Stomach (tissue), 19 donors: ENCODE measurements at places on chromosomes 12 and 14. TPM values are rescaled to one million over a fixed set of nuclear protein-coding genes. Genes with fewer than 3 reads are reported as not detected.
A peak's percentile ranks its signal among the peaks of the same experiment; 100 is the strongest.

DNA sequence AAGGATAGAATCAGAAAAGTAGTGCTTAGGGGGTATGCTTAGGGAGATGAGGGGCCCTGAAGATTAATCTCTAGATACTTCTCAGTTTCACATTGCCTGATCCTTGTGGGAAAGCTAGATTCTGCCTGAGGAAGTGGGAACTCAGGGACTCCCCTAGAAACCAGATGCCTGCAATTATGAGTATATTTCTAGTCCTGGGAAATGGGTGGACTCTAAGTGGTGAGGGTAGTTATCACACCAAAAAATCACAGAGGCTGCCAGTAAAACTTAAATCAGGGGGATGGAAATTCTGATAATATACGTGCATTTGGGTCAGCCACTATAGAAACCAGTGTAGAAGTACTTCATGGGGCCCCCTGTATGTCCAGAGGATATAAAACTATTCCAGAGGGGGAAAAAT is 18.3 kb downstream of the HOXC4 start:
- H3K4me1 ChIP-seq = no peaks in the 10 kb centered on the region
- H3K27me3 ChIP-seq = no peaks in the 10 kb centered on the region
- H3K36me3 ChIP-seq = no peaks in the 10 kb centered on the region

DNA sequence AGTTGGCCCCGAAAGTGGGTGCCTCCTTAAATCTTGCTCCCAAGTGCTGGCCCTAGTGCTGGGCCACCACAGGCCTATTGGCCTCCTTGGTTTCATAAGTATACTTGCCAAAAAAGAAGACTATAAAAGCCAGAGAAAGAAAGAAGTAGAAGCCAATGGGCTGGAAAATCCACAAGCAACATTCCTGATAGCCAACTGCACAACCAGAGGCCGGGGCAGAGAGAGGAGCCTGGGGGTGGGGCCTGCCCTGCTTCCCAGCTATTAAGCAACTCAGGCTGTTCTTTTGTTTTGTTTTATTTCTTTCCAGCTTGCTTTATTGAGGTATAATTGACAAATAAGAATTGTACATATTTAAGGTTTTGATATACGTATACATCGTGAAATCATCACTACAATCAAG is 177.2 kb upstream of the NTF3 start:
- no peak overlapping the region for H3K4me3 ChIP-seq
- no peak overlapping the region for H3K27ac ChIP-seq
- no peak for DNase-seq
- no peaks in the 10 kb centered on the region for H3K4me1 ChIP-seq

- H3K36me3 ChIP-seq = no peaks in the 10 kb centered on the region
- no peak overlapping the region for H3K27ac ChIP-seq
- DNase-seq = no peak
Measured at GRCh38 chr12:115433014-115433634, 749.1 kb upstream of the TBX3 start.

The STRAP gene
- total RNA-seq = 31.6 TPM

GRCh38 chr12:123934016-123934620 is 38.5 kb downstream of the CCDC92 start:
- no peak overlapping the region for H3K4me3 ChIP-seq
- H3K27ac ChIP-seq = no peak overlapping the region
- peaks cover 5% of the 10 kb centered on the region for H3K4me1 ChIP-seq
- no peaks in the 10 kb centered on the region for H3K27me3 ChIP-seq
- H3K36me3 ChIP-seq = peaks cover 41% of the 10 kb centered on the region

The SPTB gene
- under 0.01 TPM for total RNA-seq

The ABCD2 gene
- not detected for total RNA-seq

The SYCP3 gene
- not detected for total RNA-seq

GRCh38 chr12:51678086-51678724 is 87.2 kb downstream of the SCN8A start:
- DNase-seq = peak; percentile 34
- H3K27me3 ChIP-seq = no peaks in the 10 kb centered on the region
- H3K27ac ChIP-seq = no peak overlapping the region
- no peak overlapping the region for H3K4me3 ChIP-seq

- no peaks in the 10 kb centered on the region for H3K27me3 ChIP-seq
- H3K4me3 ChIP-seq = no peak overlapping the region
- DNase-seq = no peak
- peak overlapping the region; percentile 88 for H3K27ac ChIP-seq
- peaks cover 21% of the 10 kb centered on the region for H3K4me1 ChIP-seq
- H3K36me3 ChIP-seq = no peaks in the 10 kb centered on the region
Measured at GRCh38 chr12:108667349-108667748, 33.7 kb upstream of the SELPLG start.

The KLRC2 gene
- not detected for total RNA-seq

The PAH gene
- total RNA-seq = not detected

GRCh38 chr12:94710933-94711332 is 60.6 kb upstream of the TMCC3 start:
- H3K27me3 ChIP-seq = no peaks in the 10 kb centered on the region
- no peak overlapping the region for H3K4me3 ChIP-seq

The NID2 gene
- total RNA-seq = 31.9 TPM

The RAPGEF3 gene
- 18.7 TPM for total RNA-seq

DNA sequence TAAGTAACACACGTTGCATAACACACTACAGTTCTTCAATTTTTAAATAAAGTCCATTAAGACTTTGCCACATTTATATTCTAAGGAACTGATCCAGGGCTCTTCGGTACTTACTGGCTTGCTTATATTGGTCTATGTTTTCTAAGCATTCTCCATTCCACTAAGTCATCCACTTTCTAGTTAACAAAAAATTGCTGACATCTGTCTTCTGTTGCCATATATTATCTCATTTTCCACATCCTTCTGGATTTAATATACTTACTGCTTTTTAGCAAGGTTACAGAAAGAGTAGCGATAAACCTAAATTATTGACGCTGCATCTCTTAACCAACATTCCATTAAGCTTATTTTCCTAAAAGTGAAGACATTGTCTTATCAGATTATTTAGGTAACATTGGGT is 238.4 kb upstream of the LRIG3 start:
- no peak overlapping the region for H3K27ac ChIP-seq
- no peaks in the 10 kb centered on the region for H3K36me3 ChIP-seq
- no peaks in the 10 kb centered on the region for H3K4me1 ChIP-seq
- H3K27me3 ChIP-seq = no peaks in the 10 kb centered on the region

The SPIC gene
- total RNA-seq = not detected

The CTSG gene
- not detected for total RNA-seq

The COCH gene
- total RNA-seq = not detected

The LMNTD1 gene
- not detected for total RNA-seq

GRCh38 chr14:103031956-103032355 is 25.4 kb downstream of the CDC42BPB start:
- peak overlapping the region; percentile 48 for H3K27ac ChIP-seq
- no peaks in the 10 kb centered on the region for H3K36me3 ChIP-seq
- no peak overlapping the region for H3K4me3 ChIP-seq
- H3K27me3 ChIP-seq = no peaks in the 10 kb centered on the region

DNA sequence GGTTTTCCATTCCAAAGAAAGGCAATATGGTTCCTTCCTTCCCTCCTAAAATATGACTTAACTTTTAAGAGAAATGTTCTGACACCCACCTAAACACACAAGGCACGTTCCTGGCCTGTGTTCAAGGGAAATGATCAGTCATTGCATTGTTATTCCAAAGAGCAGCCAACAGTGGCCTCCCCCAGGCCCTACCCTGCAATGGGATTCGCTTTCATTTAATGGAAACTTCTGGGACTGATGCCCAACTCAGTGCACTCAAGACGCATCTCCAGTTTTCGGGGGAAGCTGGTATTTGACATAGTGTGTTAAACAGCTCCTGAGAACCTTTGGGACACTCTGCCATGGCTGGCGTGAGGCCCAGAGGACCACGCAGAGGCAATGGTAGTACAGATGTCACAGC is 65.9 kb downstream of the DDX51 start:
- no peaks in the 10 kb centered on the region for H3K4me1 ChIP-seq
- H3K27ac ChIP-seq = no peak overlapping the region
- no peak for DNase-seq
- no peak overlapping the region for H3K4me3 ChIP-seq
- H3K36me3 ChIP-seq = peaks cover 66% of the 10 kb centered on the region
